ENCODE measurements at places on chromosomes 2 and 18.

DNA sequence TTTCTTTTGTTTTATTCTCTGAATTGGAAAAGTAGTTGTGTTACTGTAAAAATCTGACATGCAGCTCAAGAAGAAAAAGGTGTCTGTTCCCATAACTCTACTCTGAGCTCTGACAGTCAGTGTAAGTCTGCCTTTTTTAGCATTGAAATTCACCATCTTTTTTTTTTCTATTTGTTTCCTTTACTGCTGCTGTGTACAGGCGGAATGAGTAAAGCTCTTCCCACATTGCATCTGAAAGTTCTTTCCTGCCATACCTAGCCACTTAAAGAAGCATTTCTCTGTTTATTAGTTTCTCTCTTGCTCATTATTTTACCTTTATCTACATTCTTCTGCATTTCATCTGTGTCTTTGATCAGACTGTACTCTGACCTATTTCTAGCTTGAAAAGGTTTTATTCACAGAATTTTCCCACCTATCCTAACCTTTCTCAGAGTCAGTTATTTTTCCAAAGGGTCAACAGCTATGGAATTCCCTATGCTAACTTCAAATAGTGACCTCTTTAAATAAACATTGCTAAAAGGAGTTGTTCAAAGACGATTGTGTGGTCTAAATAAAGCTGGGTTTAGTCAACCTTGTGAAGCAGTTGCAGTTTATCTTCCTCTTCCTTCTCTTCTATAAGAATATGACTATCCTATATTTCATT, 1303.1 kb upstream of the ZEB2 start:
- DNase-seq: no peak

DNA sequence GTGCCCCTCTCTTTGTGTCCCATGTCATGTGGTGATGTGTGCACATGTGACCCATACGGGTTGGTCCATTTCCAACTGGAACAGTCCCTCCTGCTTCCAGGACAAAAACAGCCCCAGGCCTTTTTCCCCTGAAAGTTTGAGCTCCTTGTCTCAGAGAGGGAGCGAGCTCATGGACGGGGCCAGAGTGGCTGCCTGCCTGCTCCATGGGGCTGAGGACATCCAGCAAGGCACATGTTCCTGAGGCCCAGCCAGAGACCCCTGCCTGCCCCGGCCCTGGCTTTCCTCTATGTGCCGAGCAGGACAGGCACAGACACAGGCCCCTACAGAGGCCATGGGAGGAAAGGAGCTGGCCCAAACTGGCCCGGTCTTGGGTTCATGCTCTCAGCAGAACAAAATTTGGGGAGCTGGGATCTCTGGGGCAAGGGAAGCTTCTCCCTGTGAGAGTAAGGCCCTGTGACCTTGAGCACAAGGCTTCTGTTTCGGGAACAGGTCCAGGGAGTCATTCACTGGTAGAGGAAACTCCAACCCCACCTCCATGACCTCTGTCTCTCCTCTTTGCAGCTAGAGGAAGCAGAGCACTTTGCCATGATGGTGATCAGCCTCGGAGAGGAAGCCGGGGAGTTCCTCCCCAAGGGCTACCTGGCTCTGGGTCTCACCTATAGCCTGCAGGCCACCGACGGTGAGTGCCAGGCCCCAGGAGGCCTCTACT, 105.8 kb upstream of the MCFD2 start:
- no peak for DNase-seq

DNA sequence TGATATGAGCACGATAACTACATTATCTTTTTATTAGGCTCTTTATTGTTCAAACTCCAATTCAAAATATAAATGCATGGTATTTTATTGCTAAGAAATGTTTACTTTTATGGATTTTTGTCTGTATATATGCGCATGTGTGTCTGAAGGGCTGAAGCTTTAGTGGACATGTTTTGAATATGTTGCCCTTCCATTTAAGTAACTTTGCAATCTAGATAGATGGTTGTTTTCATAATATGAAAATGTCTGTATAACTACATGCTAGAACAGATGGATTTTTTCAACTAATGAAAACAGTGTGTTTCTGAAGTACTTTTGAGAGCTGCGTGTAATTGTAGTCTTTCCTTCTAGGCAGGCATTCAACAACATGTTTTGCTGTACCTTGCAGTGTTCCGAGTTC, 18.7 kb downstream of the DCAF17 start:
- no peak for DNase-seq

DNA sequence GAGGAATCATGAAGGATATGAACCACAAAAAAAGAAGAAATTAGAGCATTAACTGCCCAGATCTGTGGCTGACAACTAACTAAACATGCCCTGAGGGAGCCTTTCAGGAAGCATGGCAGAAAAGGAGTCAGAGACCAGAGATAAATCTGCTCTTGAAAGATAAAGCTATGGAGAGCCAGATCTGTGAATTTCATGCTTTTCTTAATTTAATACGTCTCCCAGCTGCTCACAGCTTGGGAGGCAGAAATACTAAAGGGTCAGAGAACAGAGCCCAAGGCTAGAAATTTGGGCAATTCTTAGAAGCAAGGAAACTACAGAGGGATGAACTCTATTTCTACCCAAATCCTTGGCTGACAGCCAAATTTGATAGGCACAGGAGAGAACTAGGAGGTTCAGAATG, 223.0 kb upstream of the DPP10 start:
- no peak for DNase-seq

- DNase-seq: peak; percentile 58
Measured at GRCh38 chr18:75455249-75456198, 28.0 kb upstream of the SMIM21 start.

DNA sequence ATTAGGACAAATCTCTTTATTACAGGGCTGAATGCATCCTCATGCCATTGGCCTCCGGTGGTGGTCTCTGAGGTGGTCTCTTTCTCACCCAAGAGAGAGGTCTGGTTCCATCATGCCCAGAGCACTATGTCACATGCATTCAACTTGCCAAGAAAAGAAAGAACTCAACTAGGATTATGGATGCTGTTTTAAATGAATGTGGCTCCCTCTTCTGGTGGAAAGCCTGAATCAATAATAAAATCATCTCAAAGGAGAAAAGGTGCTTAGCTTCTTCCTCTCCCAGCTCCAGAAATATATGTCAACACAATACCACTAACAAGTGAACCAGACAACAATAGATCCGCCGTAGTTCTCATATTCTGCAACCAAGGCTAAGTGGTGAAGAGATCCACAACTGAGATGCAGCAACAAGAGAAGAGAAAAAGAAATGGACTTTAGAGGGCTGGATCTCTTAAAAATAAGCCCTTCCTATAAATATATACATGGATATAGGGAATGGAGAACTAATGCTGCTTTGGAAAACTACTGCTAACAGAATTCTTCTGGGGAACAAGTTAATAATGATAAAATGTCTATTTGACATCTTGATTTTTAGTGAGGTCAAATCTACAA, 396.8 kb downstream of the NCKAP5 start:
- no peak for DNase-seq

GRCh38 chr18:35088921-35089320, 47.7 kb downstream of the MAPRE2 start:
- no peak for DNase-seq

GRCh38 chr2:211963969-211964368, 574.6 kb downstream of the ERBB4 start:
- no peak for DNase-seq

DNA sequence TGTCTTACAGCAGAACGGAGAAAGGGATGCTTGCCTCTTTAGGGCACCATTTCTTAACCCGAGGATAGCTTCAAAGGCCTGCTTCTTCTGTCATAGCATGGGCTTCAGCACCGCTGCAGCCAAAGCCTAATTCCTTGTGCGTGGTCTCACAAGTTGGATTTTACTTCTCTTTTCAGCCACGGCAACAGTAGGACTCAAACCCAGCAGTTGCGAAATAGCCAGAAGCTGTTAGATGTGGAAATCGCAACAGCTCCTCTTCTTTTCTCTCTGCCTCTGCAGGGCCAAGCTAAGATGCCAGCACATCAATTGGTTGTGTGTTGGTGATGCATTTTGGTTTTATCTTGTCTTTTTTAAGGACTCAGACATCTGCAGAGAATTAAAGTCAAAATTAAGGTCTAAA, 3.1 kb downstream of the NRXN1 start:
- no peak for DNase-seq

- DNase-seq: no peak
Measured at GRCh38 chr2:86592547-86593230, 29.4 kb upstream of the CHMP3 start.

DNA sequence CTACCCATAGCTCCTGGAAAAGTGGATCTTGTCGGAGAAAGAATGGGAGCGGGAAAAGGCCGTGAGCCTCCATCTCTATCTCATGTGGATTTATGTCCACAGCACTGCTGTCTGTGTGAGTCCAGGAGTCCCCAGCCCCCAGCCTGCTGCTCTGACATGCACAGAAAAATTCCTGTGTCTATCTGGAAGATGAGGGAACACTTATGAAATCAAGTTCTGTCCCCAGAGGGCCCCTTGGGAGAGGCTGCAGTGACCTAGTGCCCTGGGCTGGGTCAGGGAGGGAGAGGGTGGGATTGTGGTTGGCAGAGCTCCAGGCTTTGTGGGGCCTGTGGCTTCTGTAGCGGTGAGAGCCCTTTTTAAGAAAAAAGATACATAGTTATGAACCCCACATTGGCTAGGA, 37.6 kb downstream of the HJURP start:
- no peak for DNase-seq

DNA sequence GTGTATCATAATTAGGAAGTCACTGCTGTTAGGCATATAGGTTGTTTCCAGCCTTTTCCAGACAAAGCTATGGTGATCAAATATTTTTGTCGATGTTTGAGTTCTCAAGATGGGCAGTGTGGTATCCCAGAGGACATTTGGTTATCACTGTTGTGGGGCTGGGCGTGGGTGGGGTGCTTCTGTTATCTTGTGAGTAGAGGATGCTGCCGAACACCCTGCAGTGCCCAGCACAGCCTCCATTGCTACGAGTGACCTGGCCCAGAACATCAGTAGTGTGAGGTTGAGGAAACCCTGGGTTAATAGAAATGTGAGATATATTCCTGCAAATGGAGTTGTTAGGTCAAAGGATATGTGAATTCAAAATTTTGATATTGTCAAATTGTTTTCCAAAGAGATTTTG, 33.2 kb downstream of the ZNF236 start:
- no peak for DNase-seq

GRCh38 chr2:144094408-144095151, 425.3 kb downstream of the ZEB2 start:
- DNase-seq: no peak

- no peak for DNase-seq
Measured at GRCh38 chr2:27003857-27004256, 28.9 kb upstream of the TMEM214 start.

DNA sequence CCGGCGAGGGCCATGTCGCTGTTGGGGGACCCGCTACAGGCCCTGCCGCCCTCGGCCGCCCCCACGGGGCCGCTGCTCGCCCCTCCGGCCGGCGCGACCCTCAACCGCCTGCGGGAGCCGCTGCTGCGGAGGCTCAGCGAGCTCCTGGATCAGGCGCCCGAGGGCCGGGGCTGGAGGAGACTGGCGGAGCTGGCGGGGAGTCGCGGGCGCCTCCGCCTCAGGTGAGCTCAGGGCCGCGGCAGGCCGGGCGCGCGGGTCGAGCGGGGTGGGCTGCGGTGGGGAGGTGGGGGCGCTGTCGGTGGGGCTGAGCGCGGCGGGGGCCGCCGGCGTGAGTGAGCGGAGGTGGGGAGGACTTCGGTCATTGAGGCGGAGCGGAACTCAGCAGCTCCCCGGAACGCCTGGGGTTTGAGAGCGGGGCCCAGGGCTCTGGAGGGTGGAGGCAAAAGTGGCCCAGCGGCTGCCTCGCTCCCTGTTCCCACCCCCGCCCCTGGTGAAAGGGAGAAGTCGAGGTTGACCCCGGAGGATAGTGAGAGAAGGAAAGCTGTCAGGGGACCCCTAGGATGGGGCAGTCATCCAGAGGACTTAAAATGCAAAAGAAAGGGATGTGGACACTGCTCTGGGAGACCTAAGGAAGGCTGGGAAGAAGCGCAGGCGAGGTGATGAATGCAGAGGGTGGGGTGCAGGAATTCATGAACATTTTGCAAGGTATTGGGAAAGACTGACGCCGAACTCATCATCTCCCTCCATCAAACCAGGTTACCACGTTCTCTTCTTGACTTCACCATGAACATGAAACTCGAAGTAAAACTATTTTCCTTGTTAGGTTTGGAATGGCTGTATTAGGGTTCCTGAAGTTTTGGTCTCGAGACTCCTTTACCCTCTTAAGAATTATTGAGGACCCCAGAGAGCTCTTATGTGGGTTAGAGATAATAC, 633 bp downstream of the MALT1 start:
- DNase-seq: no peak

- DNase-seq: no peak
Measured at GRCh38 chr2:227160164-227160563, 3.8 kb downstream of the COL4A4 start.

DNA sequence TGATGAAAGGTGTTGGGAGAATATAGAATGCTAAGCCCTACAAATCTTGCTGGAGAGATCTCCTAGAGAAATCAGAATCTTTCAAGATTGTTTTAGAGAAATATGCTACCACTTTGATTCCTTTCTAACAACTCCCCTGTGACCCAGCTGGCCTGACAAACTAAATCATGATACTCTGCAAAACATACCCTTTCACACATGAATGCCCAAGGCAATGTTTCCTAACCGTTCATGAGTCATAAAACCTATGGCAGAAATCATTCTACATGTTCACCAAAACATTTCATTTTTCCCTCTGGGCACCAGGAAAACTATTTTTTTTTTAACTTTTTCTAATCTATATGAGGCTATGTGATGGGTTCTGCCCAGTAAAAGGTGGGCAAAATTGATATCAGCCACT, 77.8 kb upstream of the SETBP1 start:
- no peak for DNase-seq

- DNase-seq: no peak
Measured at GRCh38 chr2:23666241-23666979, 260.5 kb downstream of the ATAD2B start.

DNA sequence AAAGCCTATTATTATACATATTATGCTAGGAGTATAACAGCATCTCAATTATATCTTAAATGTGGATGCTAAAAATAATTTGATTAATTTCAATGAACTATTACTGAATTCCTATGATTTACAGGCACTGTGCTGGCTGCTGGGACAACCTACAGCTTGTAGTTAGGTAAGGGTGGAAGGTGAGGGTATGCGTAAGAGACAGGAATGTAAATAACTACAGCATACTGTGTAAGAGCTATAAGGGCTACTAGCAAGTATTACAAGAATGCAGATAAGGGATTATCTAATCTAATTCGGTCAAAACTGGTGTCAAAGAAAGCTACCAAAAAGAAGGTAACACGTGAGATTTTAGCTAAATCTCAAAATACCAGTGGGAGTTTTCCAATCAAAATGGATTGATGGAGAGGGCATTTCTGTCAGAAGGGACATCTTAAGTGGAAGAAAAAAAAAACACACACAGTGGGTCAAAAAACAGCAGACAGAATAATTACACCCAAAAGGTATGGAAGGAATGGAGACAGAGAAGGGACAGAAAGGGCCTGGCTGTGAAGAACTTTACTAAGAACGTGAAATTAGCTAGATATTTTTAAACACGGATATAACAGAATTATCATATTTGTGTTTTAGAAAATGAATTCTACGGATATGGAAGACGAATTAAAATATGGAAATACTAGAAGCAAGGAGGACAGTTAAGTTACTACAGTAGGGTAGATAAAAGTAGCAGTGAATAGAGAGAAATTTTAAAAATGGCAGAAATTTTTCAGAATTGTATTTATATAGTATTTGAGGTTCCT, 47.1 kb downstream of the STRN start:
- DNase-seq: no peak

- DNase-seq: no peak
Measured at GRCh38 chr2:110876167-110876999, 144.0 kb downstream of the ACOXL start.

GRCh38 chr2:241522477-241522876, 14.1 kb upstream of the STK25 start:
- no peak for DNase-seq
